Dermis microvascular lymphatic vessel endothelial cell (primary cell): ENCODE measurements at places on chromosomes 12 and 14. TPM values are rescaled to one million over a fixed set of nuclear protein-coding genes. Genes with fewer than 3 reads are reported as not detected.

Gene BCL11B
- under 0.01 TPM in 2 replicates for total RNA-seq

Gene NAV3
- 2.3 and 10.8 TPM in 2 replicates for total RNA-seq

Gene SERPINA10
- total RNA-seq, result not detected in 2 replicates

Gene LTB4R2
- total RNA-seq, result 2.1 and 3.2 TPM in 2 replicates

Gene RNU4-1
- under 0.01 TPM in 2 replicates for total RNA-seq

Gene HSPB8
- total RNA-seq, result 2.1 and 2.8 TPM in 2 replicates

Gene GLT8D2
- 3.9 and 4.8 TPM in 2 replicates for total RNA-seq

Gene ANKS1B
- total RNA-seq, result 0.13 and 0.38 TPM in 2 replicates

Gene MTA1
- 23.5 and 31.7 TPM in 2 replicates for total RNA-seq

Gene MMP17
- 3.9 and 13.1 TPM in 2 replicates for total RNA-seq

Gene PZP
- total RNA-seq, result 0.25 and 0.26 TPM in 2 replicates

Gene REC8
- 1.0 and 1.7 TPM in 2 replicates for total RNA-seq

Gene KCNJ8
- total RNA-seq, result under 0.01 TPM in 1 of 2 replicates, not detected in the other

Gene MLH3
- 9.6 and 13.1 TPM in 2 replicates for total RNA-seq

Gene GUCY2C
- total RNA-seq, result not detected in 2 replicates

Gene VASH1
- total RNA-seq, result 6.3 and 9.0 TPM in 2 replicates

Gene BORCS5
- total RNA-seq, result 3.7 and 4.0 TPM in 2 replicates

Gene PTPRO
- total RNA-seq, result under 0.01 TPM in 1 of 2 replicates, not detected in the other

Gene BTBD6
- total RNA-seq, result 33.4 and 54.1 TPM in 2 replicates

Gene C12orf42
- 0.13 TPM in 1 of 2 replicates, not detected in the other for total RNA-seq

Gene TRAF3
- total RNA-seq, result 12.8 and 17.3 TPM in 2 replicates

Gene GOLT1B
- 18.2 and 28.1 TPM in 2 replicates for total RNA-seq

Gene KLRG1
- 0.51 and 0.63 TPM in 2 replicates for total RNA-seq

Gene CLEC4C
- not detected in 2 replicates for total RNA-seq

Gene WSCD2
- total RNA-seq, result not detected in 2 replicates

Gene RPGRIP1
- total RNA-seq, result 0.39 and 0.76 TPM in 2 replicates

Gene ADGRD1
- total RNA-seq, result 0.25 and 0.26 TPM in 2 replicates

Gene HOXC9
- total RNA-seq, result 0.13 and 1.3 TPM in 2 replicates

Gene MRPL51
- 70.5 and 106 TPM in 2 replicates for total RNA-seq

Gene OR6C70
- not detected in 2 replicates for total RNA-seq

Gene COCH
- total RNA-seq, result 1.5 and 7.2 TPM in 2 replicates

Gene DCAF4
- 5.1 and 6.2 TPM in 2 replicates for total RNA-seq

Gene POTEG
- total RNA-seq, result not detected in 2 replicates

Gene SLCO1B3
- total RNA-seq, result not detected in 2 replicates

Gene KCNC2
- not detected in 2 replicates for total RNA-seq

Gene SMCO2
- 0.13 TPM in 2 replicates for total RNA-seq

Gene FAM181A
- not detected in 2 replicates for total RNA-seq

Gene KRT2
- total RNA-seq, result not detected in 2 replicates

Gene KRT6C
- total RNA-seq, result not detected in 2 replicates

Gene HHIPL1
- total RNA-seq, result 1.4 and 2.3 TPM in 2 replicates

Gene VWF
- 467 and 1,551 TPM in 2 replicates for total RNA-seq

Gene TAS2R31
- 1.2 and 2.3 TPM in 2 replicates for total RNA-seq

Gene CDK4
- total RNA-seq, result 146 and 180 TPM in 2 replicates

Gene TAS2R10
- total RNA-seq, result 0.13 and 0.51 TPM in 2 replicates

Gene WNT1
- total RNA-seq, result not detected in 2 replicates

Gene IL23A
- 0.13 TPM in 1 of 2 replicates, not detected in the other for total RNA-seq
